ENCODE measurements at places on chromosomes 5 and 9.

- no peak for DNase-seq
Measured at GRCh38 chr5:124439609-124440008, 306.8 kb downstream of the ZNF608 start.

- DNase-seq: no peak
Measured at GRCh38 chr5:110909415-110909814, 162.1 kb upstream of the TSLP start.

- no peak for DNase-seq
Measured at GRCh38 chr5:113518884-113519283, 5.4 kb downstream of the YTHDC2 start.

DNA sequence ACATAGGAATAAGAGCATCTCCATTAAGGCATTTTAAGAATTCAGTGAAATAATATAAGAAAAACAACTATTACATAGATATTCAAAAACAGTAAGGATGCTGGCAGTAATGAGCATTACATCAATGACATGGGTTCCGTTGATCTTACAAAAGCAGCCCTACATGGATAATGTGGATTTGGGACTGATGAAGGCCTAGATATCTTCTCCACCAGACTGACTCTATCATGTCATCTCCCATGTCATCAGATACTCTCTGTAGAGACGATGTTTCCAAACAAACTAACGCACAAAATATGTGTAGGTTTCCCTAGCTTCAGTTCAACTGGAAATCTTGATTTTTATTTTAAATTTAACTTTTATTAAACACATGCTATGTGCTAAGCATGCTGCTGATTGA, 3.6 kb downstream of the LURAP1L start:
- no peak for DNase-seq

DNA sequence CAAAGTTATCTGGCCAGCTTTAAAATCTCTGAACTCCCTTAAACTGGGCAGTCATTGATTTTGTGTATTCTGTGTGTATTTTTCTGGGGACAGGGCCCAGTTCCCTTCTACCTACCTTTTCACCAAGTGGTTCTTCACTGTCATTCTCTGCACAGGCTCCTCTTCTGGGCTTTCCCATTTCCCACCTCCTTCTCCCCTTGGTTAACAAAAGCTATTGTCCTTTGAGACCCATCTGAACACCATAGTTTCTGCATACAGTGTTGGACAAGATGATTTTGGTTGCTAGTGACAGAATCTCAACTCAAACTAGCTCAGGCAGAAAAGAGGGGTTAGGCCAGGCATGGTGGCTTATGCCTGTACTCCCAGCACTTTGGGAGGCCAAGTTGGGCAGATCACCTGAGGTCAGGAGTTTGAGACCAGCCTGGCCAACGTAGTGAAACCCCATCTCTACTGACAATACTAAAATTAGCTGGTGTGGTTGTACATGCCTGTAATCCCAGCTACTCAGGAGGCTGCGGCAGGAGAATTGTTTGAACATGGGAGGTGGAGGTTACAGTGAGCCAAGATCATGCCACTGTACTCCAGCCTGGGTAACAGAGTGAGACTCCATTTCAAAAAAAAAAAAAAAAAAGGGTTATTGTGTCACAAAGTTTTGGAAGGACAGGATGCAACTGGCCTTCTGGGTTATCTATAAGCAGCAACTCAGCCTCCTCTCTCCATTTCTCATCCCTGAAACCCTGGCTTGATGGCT, 31.0 kb upstream of the ANKRD34B start:
- DNase-seq: no peak
